ENCODE measurements at places on chromosomes 1 and 21.

- DNase-seq = no peak
Measured at GRCh38 chr1:165397944-165398343, 41.4 kb upstream of the LMX1A start.

DNA sequence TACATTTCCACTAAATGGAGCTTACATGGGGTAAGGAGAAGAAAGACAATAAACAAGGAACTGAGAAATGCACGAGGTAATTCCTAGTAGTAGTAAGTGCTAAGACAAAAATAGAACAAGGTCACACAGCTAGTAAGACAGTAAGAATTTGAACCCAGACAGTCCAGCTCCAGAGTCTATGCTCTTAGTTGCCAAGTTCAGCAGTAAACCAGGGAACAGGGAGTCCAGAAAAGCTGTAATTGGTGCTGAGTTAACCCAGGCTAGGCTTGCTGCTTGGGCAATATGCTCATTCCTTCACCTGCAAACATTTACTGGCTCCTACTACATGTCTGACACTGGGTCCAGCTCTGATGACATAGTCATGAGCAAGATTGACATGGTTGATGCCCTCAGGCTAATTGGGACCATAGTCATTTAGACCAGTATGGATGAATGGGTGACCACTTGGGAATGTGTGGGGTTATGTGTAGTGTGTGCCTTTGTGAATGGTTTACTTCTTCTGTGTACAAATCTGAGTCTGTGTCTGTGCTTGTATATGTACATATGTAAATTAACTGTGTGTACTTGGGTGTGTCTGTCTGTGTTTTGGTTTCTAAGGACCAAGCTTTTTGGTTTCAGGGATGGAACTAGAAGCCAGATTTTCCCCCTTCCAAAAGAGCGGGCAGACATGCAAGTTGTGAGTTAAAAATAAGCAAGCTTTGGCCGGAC lies 2.0 kb downstream of the GPX7 start:
- no peak for DNase-seq

- DNase-seq = no peak
Measured at GRCh38 chr1:39272798-39273469, 68.4 kb downstream of the MACF1 start.

- DNase-seq = no peak
Measured at GRCh38 chr1:243718893-243719292, 131.2 kb downstream of the AKT3 start.

DNA sequence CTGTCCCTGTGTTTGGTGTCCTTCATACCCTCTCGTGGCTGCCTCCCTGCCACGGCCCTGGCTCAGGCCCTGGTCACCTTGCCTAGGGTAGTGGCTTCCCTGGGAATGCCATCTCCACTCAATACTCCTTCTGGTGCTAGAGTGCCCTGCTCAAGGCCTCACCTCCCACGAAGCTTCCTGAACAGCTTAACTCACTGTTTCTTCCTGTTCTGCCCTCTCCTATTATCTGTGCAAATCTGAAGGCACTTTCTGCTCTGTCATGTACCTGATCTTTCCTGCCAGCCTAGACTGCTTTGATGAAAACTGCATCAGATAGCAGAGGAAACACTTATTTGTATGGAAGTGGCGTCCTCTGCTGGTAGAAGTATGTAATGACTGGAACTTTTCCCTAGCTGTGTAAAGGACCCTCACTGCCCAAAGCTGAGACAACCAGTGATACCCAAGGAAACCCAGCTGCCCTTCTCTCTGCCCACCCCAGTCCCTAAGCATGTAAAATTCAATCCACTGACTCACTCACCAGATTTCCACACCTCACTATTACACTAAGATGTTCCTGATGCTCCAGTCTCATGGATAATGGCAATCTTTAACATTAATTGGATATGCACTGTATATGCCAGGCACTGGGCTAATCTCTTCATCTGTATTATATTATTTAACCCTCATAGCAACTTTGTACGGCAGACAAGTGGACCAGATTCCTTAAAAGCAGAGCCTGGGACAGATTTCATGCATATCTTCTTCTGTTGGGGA lies 36.2 kb upstream of the BTG2 start:
- DNase-seq = peak; percentile 58

DNA sequence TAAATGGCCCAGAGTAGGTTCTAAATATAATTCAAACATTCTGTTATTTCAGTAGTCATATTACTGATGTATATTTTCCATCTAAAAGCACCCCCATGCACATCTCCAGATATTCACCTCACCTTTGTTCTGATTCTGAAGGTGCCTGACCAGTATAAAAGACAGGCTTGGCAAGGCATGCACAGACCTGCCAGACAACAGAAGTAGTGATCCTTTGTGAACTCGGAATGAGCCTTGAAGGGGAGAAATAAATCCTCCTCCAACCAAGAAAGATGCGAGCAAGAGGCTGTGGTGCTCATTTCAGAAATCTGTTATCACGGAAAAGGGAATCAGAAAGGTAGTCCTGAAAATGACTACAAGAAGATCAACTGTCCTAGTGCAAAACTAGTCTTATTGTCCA lies 287.3 kb downstream of the VAV3 start:
- no peak for DNase-seq

- DNase-seq = no peak
Measured at GRCh38 chr1:176603696-176604095, 140.7 kb downstream of the PAPPA2 start.

GRCh38 chr1:214824763-214825162 lies 221.8 kb downstream of the CENPF start:
- DNase-seq = no peak

GRCh38 chr1:71522721-71523120 lies 441.9 kb upstream of the ZRANB2 start:
- DNase-seq = no peak

DNA sequence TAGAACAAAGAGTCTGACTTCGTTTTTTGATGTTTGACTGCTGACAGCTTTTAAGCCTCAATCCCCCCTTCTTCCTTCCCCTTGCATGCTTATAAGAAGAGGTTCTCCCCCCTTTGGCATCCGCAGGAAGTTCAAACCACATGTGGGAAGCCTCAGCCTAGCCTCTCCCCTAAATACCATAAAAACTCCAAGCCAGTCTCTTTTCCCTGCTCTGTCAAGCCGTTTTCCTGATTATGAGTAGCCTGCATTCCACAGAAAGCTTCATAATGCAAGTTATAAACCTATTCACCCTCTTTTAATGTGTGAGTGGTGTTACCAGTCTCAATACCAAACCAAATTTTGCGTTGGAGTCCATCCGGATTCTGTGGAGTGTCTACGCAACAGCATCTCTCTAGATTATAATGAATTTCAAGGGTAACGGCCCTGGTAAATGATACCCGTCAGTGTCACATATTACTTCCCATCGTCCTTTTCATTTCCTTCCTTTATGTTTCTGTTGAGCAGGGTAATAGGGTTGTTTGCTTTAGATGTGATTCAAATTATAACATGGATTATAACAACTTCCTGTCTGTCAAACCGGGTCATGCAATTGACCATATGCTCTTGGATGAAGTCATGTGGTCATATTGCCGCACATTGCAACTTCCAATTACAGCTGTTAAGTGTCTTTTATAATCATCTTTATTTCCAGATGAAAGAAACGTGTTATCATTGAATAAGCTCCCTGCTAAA lies 717.5 kb downstream of the RWDD3 start:
- no peak for DNase-seq

- no peak for DNase-seq
Measured at GRCh38 chr1:185610954-185611353, 123.2 kb upstream of the HMCN1 start.

DNA sequence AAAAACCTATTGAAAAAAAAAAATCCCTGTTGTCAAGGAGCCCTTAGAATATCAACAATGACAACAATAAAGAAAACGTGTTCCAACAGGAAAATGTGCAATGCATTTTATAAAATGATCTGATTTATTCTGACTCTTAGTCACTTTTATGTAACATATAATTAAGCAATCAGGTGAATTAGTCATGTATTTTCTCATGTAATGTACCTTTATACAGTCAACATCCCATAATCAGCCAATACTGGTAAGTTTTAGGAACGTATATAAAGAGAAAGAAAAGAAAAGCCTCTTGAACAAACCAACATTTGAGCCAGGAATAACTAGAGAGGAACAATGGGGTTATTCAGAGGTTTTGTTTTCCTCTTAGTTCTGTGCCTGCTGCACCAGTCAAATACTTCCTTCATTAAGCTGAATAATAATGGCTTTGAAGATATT lies at the start of gene CLCA4:
Gene CLCA4 (plus strand): TSS at position 292 of the 435 bp plus-strand sequence. CDS start 42 bp downstream, at position 334.
- no peak for DNase-seq

DNA sequence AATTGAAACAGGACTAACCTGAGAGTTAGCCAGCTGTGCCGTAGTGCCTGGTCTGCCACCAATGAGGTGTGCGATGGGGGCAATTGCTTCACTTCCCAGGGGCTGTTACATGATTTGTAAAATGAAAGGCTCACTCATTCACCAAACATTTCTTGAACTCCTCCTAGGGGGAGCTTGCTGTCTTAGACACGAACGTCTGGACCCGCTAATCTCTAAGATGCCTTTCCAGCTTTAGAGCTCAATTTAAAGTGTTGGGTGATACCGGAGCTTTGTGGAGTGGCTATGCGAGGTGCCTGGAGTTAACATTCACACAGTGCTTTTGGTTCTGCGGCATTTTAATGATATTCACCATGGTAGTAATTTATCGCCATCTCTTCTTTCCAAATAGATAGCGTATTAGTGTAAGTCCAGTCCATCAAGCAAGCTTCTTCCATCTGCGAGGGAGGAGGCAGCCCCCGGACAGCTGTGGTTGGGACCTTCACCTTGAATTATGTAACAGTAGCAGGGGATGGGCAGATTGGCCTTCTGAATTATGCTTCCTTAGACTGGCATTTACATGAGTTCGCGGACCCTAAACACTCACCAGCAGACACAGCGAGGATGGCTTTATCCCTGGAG lies 179.9 kb downstream of the ADSS2 start:
- DNase-seq = no peak

- DNase-seq = no peak
Measured at GRCh38 chr1:7938070-7938469, 2.6 kb downstream of the TNFRSF9 start.

DNA sequence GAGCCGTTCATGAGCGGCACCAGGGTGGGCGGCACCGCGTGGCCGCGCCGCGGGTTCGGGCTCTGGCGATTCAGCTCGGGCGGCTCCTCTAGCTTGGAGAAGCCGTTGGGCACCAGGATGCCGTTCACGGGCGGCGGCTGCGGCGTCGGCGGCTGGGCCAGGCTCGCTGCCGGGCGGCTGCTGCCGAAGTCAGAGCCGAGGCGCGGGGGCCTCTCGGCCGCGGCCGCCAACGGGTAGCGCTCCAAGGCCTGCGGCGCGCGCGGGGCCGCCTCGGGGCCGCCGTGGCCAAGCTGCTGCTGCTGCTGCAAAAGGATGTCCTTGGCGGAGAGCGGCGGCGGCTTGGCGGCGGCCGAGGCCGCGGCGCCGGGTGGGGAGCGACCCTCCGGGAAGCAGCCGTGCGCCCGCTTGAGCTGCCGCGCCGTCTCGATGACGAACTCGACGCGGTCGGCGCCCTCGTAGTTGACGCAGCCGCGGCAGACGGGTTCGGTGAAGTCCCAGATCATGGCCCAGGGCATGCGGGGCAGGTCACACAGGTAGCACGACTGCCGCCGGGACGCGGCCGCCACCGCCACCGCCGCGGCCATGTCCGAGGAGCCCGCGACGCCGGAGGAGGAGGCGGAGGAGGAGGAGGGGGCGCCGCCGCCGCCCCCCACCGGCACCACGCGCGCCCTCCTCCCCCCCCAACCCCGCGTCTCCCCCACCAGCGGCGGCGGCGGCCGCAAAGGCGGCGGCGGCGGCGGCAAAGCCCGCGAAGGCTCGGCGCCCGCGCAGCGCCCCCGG lies 877 bp downstream of the IRF2BP2 start:
- peak; percentile 34 for DNase-seq

DNA sequence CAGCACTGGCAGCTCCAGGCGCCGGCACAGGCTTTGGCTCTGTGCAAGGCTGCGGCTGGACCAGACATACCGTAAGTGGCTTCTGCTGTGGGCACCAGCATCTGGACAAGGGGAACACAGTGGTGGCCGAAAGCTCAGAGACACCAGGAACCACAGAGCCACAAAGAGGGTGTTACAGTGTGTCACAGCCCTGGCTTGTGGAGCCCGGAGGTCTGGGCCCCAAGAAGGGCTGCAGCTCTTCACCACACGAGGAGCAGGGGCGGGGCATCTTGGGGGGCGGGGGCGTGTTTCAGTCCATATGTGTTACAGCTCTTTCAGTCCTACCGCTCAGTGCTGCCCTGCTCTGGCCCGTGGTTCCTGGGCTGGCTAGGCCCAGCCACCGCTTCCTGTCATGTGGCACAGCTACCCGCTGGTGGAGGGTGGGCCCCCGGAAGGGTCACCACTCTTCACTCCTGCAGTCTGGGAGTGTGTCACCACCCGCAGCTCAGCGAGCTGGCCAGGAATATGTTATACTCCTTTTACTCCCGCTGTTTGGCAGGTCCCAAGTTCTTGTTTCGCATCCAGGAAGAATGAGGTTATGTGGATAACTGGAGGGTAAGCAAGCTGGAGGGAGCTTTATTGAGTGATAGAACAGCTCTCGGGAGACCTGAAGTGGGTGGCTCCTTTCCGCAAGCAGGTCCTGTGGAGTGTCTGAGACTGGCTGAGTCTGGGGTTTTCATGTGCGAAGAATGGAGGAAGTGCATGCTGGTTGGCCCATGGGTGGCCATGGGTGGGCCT lies 3.3 kb upstream of the LSM10 start:
- DNase-seq = no peak

DNA sequence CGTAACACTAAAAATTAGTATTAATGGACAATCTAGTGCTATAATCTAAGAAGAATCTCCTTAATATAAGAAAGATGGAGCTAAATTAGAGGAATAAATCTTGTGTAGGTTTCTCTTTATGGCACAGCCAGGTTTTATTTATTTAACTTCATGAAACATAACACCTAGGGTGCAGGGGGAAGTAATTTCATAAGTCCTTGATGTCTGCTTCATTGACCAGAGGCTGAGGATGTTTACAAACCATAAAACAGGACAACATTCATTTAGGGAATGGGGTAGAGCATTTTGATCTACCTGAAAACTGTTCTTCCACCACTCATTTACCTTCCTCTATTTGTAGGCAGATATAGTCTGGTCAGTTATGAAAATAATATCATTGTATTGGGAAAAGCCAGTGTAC lies 95.5 kb downstream of the NGF start:
- DNase-seq = no peak

DNA sequence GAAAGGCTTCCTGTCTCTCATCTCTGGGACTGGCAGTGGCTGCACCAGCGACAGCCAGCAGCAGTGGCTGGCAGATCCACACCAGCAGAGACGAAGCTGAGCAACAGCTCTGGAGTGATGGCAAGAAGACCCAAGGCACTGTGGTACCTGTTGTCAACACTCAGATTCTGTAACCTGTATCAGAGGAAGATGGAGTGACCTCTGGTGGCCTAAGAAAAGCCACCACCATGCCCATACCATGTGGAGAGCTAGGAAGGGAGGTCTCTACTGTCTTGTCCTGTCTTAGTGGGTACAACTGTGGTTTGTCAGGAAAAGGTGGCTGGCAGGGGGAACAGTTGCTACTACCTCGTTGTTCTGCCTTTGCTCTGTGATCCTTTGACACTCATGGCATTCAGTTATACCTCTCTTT lies 22.5 kb upstream of the RHBDL2 start:
- no peak for DNase-seq
